Foreskin melanocyte (primary cell): ENCODE measurements at places on chromosomes 5 and 9.
A peak's percentile ranks its signal among the peaks of the same experiment; 100 is the strongest.

GRCh38 chr9:70600506-70600905, 186.0 kb upstream of the KLF9 start:
- no peak for DNase-seq

GRCh38 chr5:106321242-106321641, 1349.5 kb downstream of the EFNA5 start:
- no peak for DNase-seq

GRCh38 chr5:11429254-11429653, 475.0 kb downstream of the CTNND2 start:
- no peak for DNase-seq

GRCh38 chr5:149887622-149888183, 56.9 kb downstream of the PDE6A start:
- DNase-seq = peak; percentile 50

DNA sequence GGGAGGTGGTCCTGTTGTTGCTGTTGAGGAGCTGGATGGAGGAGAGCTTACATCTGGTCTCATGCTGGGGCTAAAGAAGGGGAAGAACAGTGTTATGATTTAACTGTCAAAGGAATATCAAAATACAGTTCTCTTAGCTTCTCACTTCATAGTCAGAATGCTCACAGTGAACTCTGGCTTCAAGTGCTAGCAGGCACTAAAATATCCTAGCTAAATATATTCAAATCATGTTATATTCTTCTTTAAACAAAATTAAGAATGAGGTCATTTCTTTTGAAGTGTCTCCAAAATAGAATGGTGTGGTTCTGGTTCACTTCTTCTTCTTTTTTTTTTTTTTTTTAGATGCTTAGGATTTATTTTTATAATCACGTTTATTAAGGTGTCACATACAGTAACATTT, 89.4 kb downstream of the NR3C1 start:
- no peak for DNase-seq

DNA sequence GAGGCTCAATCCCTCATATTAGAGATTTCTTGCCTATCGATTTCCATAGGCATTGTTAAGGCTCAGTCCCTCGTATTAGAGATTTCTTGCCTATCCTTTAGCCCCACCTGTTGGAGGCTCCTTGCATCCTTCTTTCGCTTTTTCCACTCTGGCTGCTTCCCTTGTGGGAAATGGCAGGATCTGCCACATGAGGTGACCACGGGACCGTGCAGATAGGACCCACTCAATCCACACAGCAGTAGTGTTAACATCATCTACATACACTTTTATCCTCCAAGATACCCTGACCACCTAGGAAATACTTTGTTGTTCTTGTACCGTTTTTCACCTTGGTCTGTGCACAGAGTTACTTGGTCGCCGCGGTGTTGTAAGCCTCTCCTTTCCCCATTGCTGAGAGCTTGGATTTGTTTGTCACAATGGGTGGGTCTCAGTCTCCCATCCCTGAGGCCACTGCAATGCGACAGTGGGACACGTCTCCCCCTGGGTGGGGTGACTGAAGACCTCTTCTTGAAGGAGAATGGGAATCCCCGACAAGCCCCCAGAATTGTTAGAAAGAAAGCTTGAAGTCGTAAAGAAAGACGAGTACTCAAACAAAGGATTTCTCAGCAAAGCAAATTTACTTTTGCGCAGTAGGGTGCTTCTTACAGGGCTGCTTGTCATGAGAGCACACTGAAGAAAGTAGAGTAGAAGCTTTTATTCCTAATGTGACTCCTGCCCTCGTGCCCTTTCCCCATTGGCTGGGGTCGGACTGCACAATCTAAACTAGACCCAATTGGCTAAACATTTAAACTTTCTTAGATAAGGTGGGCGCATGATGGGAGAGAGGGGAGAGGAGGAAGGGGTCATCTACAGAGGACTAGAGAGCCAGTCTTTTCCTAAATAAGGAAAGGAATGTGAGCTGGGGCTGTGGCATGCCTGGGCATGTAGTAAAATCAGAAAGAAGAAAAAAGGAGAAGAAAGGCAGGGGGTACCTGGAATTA, 19.8 kb downstream of the IFT74 start:
- DNase-seq = peak; percentile 5

- DNase-seq = no peak
These were observed 149.5 kb downstream of the C9orf152 start for GRCh38 chr9:110058304-110058953.

GRCh38 chr9:132647355-132647754, 22.4 kb downstream of the DDX31 start:
- DNase-seq = peak; percentile 98

- DNase-seq = peak; percentile 57
These were observed 12.7 kb upstream of the THG1L start for GRCh38 chr5:157718519-157718918.

GRCh38 chr9:108479989-108480652, 375.7 kb downstream of the ACTL7B start:
- no peak for DNase-seq

GRCh38 chr5:17879276-17879675, 245.0 kb downstream of the TAF11L14 start:
- DNase-seq = peak; percentile 52

- DNase-seq = no peak
These were observed 176.3 kb downstream of the MAN2A1 start for GRCh38 chr5:109866051-109866450.

- no peak for DNase-seq
These were observed 7.7 kb upstream of the MAP3K1 start for GRCh38 chr5:56807679-56808078.

- no peak for DNase-seq
These were observed 52.3 kb upstream of the CNTLN start for GRCh38 chr9:17082343-17083064.

DNA sequence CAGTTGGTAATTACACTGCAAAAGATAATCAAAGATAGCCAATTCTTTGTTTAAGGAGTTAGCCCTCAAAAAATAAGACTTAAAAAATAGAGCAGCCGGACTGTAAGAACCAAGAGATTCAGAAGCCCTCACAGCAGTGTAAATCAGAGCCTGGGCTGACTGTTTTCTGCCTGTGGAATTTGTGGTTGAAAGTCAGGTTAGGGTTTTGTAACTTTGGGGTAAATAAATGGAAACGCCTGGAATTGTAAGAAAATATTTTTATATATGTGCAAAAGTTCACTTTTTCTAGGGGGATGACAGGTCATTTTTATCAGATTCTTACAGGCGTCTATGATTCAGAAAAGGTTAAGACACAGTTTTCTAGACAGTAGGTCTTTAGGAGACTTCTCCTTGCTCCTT, 35.6 kb downstream of the KLHL3 start:
- DNase-seq = no peak

DNA sequence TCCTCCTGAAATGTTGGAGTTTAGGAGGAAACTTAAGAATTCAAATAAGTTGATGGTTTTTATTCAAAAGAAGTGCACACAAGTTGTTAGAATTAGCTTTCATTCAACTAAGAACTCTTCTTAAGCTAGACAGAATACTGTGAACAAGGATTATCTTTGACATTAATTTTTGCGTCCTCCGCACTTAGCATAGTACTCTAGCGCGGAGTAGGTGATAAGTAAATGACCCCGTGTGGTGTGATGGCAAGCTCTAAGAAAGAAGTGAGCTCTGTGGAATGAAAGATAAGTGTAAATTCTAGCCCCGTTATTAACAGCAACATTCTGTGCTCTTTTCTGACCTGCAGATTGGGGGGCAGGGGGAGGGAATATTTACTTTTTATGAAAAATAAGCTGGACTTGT, 1.0 kb downstream of the BRIX1 start:
- no peak for DNase-seq

- no peak for DNase-seq
These were observed 27.3 kb upstream of the TDRD7 start for GRCh38 chr9:97384406-97385262.

- DNase-seq = no peak
These were observed 171.8 kb downstream of the SEMA5A start for GRCh38 chr5:9374025-9374424.

DNA sequence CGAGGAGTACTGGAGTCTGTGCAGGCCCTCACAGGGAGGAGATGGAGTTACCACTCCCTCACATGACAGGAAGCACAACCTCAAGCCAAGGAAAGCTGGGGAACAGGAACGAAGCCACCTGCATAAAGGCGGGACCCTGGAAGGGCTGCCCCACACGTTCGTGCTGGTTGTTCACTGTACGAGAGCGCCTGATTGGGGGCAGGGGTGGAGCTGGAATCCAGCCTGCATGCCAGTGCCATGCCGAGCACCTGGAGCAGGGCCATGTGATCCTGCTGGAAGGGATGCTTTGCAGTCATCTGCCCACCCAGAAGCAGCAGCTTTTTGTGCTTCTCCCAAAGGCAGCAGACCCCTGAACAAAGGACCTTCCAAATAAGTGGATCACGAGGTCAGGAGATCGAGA, 11.4 kb downstream of the GRM6 start:
- no peak for DNase-seq

DNA sequence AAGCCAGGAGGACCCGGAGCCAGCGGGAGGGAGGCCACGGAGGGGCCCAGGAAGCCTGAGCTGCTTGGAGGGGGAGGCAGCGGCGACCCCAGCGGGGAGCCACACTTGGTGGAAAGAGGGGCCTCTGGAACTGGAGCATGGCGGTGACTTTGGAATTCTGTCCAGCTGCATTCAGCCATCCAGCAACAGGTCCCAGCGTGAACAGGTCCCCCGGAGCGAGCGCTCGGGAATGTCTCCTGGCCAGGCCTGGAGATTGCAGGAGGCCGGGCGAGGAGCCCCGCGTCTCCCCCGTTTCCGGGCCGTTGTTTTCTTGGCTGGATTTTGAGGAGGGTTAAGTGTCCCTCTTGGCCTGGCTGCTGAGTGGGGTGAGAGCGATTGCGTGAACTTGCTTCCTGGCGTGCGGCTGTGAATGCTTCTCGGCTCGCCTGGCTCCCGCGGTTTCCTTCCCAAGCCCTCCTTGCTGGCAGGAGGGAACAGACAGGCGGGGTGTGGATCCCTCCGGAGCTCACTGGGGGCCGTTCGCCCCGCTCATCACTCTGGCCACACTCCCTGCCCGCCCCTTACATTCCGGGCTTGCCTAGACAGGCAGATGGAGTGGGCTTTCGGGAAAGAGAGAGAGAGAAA, 125.3 kb upstream of the IRX4 start:
- no peak for DNase-seq

DNA sequence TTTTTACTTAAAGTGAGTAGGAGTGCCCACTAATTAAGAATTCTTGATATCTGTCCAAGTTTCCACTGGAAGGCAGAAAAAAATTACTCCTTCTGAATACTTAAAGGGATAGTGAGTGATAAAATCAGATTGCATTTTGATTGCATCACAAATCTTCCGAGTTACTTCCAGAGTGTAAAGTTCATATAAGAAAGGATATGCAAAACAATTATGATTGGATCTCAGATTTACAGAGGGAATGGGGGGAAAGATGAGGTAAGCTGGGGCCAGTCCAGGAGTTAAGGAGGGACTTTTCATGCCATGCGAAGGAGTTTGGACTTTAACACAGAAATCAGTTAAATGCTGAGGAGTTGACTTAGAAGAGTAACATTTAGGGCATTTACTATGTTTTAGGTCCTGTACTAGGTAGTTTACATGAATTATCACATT, 9.3 kb upstream of the RNF145 start:
- no peak for DNase-seq

- no peak for DNase-seq
These were observed 538.2 kb downstream of the CYLC2 start for GRCh38 chr9:103533318-103533717.

DNA sequence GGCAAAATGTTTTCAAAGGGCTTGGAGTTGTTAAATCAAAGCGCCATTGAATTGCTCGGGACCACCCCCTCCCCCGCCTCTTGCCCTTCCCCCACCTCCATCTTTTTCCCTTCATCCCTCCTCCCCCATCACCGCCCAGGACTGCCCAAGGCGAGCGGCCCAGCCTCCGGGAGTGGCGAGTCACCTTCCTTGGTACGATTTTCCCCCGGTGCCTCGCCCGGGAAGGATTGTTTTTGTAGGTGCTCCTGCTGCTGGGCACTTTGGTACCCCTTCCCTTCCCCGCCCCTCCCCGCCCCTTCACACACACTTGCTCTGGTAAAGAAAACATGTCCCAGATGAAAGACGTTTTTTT, 61.2 kb downstream of the TMEM174 start:
- DNase-seq = no peak

DNA sequence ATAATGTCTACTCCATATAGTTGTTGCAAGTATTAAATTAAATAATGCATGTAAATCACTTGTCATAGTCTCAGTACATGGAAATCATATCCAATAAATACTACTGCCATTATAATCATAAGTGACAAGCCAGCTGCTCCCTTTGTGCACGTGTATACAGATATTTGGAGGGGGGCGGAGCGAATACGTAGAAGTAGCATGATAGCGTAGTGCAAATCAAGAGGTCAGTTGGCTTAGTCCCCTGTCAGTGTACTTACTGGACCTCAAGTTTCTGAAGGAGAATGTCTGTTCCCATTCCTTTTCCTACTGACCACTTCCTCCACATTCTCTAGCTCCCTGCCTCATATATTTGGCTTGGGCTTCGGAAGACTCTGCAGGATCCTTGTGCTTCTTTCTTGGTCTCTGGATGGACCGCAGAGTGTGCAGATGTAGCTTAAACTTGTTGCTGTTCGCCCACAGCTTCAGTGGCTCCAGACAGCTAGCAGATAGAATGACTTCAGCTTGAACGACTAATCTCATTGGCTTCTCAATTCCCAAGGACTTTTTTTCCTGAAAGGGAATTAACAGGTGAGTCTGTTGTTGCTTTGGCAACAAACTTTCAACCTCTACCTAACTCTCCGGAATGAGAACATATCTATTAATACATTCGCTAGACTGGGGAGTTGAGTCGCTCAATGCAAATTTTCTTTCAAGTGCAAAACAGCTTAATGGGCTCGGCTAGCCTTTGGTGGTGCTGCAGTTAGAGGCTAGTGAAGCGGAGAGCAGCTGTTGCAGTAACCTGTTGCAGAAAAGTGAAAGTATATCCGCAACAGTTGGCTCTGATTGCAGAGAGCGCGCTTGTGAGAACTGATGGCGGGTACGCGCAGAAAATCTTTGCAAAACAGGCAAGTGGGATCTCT, at the start of gene PCDHB1:
PCDHB1 (plus strand) TSS at position 753 of the 899 bp plus-strand sequence; CDS start at position 850, 97 bp downstream.
- DNase-seq = no peak

DNA sequence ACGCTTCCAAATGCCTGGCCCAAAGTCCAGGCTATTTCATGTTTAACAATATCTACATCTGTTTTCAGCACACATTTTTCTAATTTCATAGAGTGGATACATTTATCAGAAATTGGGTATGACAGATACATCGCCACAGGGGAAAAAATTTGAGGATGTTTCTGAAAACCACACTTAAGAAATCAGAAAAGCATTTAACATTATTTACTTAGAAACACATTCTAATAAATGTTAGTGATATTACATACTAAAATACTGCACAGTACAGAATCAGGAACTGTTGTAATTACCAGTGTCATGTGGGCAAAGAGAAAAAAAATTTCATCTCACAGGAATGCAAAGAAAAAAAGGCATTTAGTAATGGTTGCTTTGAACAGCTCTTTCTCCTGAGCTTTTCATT, 310.5 kb upstream of the KIF2A start:
- DNase-seq = no peak

- DNase-seq = no peak
These were observed 70.4 kb upstream of the ANKRD55 start for GRCh38 chr5:56303511-56303910.

DNA sequence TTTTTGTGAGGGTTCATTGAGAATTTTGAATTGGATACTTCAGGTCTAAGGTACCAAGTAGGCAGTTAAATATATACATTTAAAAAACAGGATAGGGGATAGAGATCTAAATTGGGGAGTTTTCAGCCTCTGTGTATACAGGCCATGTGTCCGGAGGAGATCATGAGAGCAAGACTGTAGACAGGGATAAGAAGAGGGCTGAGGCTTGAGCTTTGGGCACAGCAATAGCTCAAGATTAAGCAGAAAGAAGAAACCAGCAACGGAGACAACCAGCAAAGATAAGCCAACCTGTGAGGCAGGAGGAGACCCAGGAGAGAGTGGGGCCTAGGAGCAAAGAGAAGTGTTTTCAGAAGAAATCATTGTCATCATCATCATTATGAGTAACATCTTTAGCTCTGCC, 258.4 kb downstream of the GRIA1 start:
- DNase-seq = no peak
